Stimulated activated CD4-positive, alpha-beta T cell treated with anti-CD3 and anti-CD28 coated beads, Interleukin-15, amount 100 ng/mL, for 1 hour (primary cell): ENCODE measurements at places on chromosomes 5 and 9.

DNA sequence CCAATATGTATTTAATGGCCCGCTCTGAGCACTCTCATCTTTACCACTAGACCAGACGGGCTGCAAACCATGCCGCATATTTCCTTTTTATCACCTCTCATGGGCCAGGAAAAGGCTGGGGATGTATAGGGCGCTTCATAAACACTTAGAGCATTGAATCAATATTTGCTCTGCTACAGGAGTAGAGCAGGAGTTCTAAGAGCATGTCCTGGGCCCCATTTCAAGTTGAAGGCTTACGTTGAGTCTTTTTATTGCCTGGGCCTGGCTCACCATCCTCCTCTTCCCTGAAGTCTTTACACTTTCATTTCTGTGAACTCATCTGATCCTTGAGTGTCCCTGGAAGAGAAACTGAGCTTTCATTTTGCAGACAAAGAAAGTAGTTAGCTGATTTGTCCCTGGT lies 112.4 kb downstream of the FSTL4 start:
- no peak for DNase-seq

DNA sequence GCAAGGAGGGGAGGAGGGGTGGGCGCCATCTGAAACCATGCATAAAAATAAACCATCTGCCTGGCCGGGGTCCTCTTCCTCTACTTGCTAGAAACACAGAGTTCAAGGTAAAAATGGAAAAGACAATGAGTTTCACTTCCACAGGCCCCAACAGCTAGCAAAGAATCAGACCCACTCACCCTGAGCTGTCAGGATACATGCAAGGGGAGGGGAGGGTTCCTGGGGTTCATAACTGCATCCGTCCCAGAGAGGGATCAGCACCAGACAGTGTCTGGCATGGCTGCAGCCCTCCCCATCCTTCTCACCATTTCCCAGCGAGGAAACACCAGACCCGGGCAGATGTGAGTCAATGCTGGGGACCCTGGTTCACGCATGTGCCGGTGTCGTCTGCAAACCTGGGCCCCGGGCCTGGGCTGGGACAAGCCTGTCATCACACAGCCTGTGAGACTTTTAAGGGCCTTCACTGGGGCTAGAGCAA lies 55.4 kb downstream of the SEMA4D start:
- DNase-seq, result no peak

GRCh38 chr9:34999576-34999975 lies 10.0 kb downstream of the DNAJB5 start:
- DNase-seq, result no peak

GRCh38 chr5:142922223-142922952 lies 152.2 kb downstream of the ARHGAP26 start:
- no peak for DNase-seq

DNA sequence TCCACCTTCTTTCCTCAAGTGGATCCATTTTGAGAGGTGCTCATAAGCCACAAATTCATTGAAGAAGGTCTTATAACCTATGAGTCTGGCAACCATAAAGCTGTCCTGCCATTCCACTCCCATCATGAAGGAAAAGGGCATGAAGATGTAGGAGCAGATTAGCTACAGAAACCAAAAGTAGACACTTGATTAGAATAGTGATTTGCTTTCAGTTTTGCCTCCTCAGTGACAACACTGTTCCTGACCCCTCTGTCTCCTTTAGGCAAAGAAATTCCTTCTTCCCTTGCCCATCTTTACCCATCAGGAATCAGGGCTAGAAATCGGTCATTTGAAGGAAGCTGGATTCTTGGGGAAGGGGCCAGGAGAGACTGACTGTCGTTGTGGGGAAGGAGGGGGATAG lies 55.2 kb downstream of the SLC28A3 start:
- DNase-seq, result no peak

DNA sequence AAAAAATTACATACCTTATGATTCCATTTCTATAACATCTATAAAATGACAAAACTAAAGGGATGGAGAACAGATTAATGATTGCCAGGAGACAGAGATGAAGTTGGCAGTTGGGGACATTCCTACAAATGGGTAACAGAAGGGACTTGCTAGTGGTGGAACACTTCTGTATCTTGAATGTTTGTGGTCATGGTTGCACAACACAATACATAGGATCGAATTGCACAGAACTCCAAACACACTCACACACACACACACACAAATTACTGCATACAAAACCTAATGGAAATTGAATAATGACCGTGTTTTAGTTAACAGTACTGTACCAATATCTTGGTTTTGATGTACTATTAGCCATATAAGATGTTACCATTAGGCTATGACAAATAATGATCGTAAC lies 330.7 kb upstream of the POU5F2 start:
- DNase-seq, result no peak

- DNase-seq, result no peak
Observed at GRCh38 chr9:76926324-76926741, 20.4 kb upstream of the PRUNE2 start.

DNA sequence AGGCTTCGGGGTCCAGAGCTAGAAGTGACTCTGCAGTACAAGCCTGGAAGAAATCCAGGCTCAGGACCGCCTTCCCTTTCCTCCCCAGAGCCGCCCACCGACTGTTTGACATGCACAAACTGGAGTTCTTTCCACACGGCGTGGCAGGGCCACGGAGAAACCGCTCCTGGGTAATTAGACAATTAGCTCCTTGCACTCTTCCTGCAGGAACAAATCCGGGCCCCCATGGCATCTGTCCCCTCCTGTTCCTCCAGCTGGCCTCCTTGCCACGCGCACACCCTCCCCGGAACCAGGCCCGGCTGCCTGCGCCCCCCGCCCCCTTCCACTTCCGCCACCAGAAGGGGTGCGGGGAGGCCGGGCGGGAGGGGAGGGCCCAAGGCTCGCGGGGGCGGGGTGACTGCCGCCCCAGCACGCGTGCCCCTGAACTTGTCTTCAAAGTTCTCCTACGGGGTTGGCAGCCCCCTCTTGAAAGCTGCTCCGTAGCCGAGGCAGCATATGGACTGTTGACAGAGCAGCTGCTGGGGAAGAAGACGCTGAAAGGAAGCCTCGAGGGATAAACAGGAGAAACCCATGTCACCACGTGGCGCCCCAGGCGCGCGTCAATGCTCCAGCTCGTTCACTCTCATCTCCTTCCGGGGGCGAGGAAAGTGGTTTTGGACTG lies 74.3 kb downstream of the SEC61B start:
- peak; percentile 16 for DNase-seq
